ENCODE measurements at places on chromosomes 3 and 15.

- H3K36me3 ChIP-seq: no peaks in the 10 kb centered on the region
- H3K4me3 ChIP-seq: no peak overlapping the region
- no peak overlapping the region for H3K27ac ChIP-seq
- H3K4me1 ChIP-seq: no peaks in the 10 kb centered on the region
Observed at GRCh38 chr3:139988472-139989156, 53.6 kb downstream of the CLSTN2 start.

GRCh38 chr15:27059610-27060202 is 88.7 kb downstream of the GABRG3 start:
- H3K4me1 ChIP-seq: no peaks in the 10 kb centered on the region
- peak; percentile 90 for DNase-seq
- no peaks in the 10 kb centered on the region for H3K36me3 ChIP-seq
- H3K27me3 ChIP-seq: peaks cover 11% of the 10 kb centered on the region
- H3K27ac ChIP-seq: no peak overlapping the region

DNA sequence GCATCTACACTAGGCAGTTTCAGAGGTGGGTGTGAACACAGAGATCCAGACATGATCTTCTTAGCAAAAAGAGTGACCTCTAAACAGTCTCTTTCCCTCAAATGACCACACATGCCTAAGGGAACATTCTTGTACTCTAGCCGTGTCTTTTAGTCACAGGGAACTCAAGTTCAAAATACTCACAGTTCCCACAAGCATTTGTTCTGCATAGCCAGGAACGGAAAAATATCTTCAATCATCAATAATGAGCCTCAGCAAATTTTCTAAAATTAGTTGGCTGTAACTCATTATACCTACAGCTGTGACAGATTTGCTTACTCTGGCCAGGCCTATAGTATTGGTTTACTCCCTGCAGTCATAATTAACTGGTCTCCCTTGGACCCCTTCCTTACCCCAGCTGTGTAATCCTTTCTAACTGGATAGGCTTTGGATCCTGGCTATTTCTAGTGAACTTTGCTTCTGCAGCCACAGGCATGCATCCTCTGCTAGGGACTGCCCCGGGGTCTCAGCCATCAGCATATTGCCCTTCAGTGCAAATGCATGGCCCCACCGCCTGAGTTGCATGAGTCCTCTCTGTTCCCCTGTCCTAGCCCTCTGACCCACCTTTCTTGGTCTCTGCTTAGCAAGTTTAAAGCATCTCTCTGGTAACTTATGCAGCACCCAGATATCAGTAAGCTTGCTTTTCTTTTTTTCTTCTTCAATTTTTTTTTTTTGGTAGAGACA is 56.0 kb upstream of the HACD2 start:
- no peak overlapping the region for H3K27ac ChIP-seq
- no peaks in the 10 kb centered on the region for H3K27me3 ChIP-seq
- no peaks in the 10 kb centered on the region for H3K36me3 ChIP-seq
- no peak overlapping the region for H3K4me3 ChIP-seq

DNA sequence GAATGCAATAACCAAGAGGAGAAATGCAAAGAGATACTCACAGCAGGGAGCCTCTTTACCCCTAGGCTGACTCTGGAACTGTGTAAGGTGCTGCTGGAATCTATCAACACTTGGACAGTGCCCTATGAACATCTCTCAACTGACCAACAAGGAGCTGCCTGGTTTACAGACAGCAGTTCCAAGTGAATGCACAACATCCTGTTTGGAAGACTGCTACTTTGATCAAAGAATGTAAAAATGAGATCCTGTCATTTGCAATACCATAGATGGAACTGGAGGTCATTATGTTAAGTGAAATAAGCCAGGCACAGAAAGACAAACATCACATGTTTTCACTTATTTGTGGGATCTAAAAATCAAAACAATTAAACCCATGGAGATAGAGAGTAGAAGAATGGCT is 136.3 kb downstream of the IMPG2 start:
- no peak overlapping the region for H3K27ac ChIP-seq
- H3K27me3 ChIP-seq: no peaks in the 10 kb centered on the region
- no peak overlapping the region for H3K4me3 ChIP-seq
- no peaks in the 10 kb centered on the region for H3K4me1 ChIP-seq
- H3K36me3 ChIP-seq: no peaks in the 10 kb centered on the region

DNA sequence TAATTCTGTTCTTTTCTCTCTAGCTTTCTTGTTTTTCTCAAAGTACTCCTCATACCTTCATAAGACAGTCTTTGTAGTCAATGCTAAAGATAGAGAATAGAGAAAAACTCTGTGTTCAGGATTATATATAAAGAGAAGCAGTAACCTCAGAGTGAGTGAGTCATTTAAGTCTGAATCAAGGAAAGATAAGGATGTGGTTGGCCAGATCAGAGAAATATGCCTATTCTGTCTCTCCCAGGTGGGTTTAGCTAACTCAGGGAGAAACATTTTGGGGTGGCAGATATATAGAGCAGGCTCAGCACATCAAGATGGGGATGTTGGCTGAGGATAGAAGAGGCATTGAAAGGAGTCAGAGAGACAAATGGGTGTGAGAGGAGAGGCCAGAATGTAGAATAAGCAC is 31.4 kb downstream of the GTF2E1 start:
- H3K27ac ChIP-seq: no peak overlapping the region
- no peaks in the 10 kb centered on the region for H3K4me1 ChIP-seq
- no peaks in the 10 kb centered on the region for H3K27me3 ChIP-seq
- no peak overlapping the region for H3K4me3 ChIP-seq
- peaks cover 51% of the 10 kb centered on the region for H3K36me3 ChIP-seq

DNA sequence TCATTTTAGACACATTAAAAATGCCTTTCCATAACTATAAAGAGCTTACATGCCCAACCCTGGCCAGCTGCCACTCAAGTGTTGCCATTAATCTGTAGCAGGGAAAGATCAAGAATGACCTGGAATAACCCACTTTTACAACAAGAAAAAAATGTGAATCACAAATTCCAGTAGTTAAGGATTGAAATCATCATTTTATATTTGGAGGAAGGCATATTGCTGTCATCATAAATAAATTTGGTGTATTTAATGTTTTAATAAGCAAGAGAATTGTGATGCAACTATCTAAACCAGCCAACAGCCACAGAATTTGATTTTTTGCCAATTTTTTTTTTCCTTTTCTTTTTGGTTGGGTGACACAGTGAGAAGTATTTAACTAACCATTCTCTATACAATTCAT is 240.0 kb upstream of the SEMA6D start:
- H3K27ac ChIP-seq: no peak overlapping the region
- DNase-seq: no peak
- H3K27me3 ChIP-seq: no peaks in the 10 kb centered on the region
- H3K4me3 ChIP-seq: no peak overlapping the region
- no peaks in the 10 kb centered on the region for H3K4me1 ChIP-seq

DNA sequence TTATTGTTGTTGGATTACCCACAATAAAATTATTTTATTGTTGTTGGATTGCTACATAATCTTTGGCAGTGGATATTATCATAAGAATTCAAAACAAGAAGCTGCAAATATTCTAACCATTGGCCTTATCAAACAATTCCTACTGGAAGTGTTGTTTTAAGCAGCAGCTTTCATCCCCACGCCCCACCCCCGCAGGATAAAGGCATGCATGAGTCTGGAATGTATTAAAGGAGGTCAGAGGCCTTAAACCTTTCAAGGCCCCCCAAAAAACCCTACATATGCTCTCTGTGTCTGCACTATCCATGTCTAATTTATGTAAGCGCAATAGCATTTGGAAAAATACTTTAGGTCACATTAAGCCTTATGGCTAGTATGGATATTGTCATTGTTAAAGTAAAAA is 23.1 kb downstream of the P3H2 start:
- no peak overlapping the region for H3K27ac ChIP-seq
- peaks cover 13% of the 10 kb centered on the region for H3K4me1 ChIP-seq
- H3K4me3 ChIP-seq: peak overlapping the region; percentile 4
- no peaks in the 10 kb centered on the region for H3K27me3 ChIP-seq

DNA sequence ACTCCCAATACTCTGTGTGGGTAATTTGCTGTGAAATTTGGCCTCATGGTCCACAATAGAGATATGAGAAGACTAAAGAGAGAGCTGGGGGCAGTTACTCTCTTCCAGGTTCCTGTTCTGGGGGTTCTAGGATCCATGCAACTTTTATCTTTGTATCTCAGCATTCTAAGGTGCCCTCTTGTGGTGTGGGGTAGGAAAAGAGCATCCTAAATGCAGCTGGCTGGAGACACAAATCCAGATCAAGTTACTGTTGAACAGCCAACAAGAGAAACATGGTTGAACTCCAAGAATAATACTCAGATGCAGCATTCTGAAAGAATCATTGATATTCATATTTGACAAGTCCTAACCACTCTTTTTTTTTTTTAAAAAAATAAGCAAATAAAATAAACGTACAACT is 238.2 kb downstream of the GREM1 start:
- H3K4me3 ChIP-seq: no peak overlapping the region
- H3K27me3 ChIP-seq: no peaks in the 10 kb centered on the region
- H3K4me1 ChIP-seq: no peaks in the 10 kb centered on the region
- no peak overlapping the region for H3K27ac ChIP-seq

DNA sequence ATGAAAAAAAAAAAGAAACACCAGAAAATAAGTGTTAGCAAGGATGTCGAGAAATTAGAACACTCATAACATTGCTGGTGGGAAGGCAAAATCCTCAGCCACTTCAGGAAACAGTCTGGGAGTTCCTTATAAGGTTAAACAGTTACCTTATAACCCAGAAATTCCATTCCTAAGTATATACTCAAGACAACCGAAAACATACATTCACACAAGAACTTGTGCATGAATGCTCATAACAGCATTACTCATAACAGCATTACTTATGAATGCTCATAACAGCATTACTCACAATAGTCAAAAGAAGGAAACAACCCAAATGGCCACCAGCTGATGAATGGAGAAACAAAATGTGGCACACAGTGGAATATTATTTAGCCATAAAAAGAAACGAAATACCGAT is 34.8 kb upstream of the DCP1A start:
- H3K27me3 ChIP-seq: no peaks in the 10 kb centered on the region
- H3K36me3 ChIP-seq: no peaks in the 10 kb centered on the region
- no peak overlapping the region for H3K27ac ChIP-seq
- H3K4me3 ChIP-seq: no peak overlapping the region

GRCh38 chr15:89197503-89197971 is 23.8 kb downstream of the RLBP1 start:
- H3K27ac ChIP-seq: peak overlapping the region; percentile 94
- H3K36me3 ChIP-seq: peaks cover 14% of the 10 kb centered on the region
- peak overlapping the region; percentile 68 for H3K4me3 ChIP-seq
- H3K27me3 ChIP-seq: no peaks in the 10 kb centered on the region
- peak; percentile 81 for DNase-seq

- H3K4me3 ChIP-seq: no peak overlapping the region
- no peak overlapping the region for H3K27ac ChIP-seq
- no peak for DNase-seq
- peaks cover 86% of the 10 kb centered on the region for H3K36me3 ChIP-seq
Observed at GRCh38 chr15:39586387-39587095, 5.7 kb downstream of the THBS1 start.

DNA sequence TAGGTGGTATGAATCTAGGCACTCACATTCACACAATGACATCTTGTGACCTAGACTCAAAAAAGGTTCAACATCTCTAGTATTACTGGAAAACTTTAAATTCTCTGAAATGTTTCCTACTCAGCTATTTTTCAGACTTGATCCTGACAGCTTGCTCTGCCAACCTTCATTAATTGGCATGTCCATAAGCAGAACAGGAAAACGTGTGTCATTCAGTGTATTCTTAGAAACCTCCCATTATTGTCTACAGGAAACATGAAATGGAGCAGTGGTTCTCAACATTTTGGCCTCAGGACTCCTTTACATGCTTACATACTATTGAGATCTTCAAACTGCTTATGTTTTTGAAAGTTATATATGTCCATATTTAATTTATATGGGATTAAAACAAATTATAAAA is 363.2 kb downstream of the NAALADL2 start:
- no peak overlapping the region for H3K27ac ChIP-seq
- no peaks in the 10 kb centered on the region for H3K27me3 ChIP-seq
- H3K4me3 ChIP-seq: no peak overlapping the region
- H3K4me1 ChIP-seq: no peaks in the 10 kb centered on the region
- DNase-seq: no peak

- H3K27ac ChIP-seq: no peak overlapping the region
- no peak for DNase-seq
- no peaks in the 10 kb centered on the region for H3K27me3 ChIP-seq
- H3K4me1 ChIP-seq: no peaks in the 10 kb centered on the region
- no peaks in the 10 kb centered on the region for H3K36me3 ChIP-seq
Observed at GRCh38 chr3:124660599-124660998, 69.7 kb upstream of the UMPS start.

GRCh38 chr3:169980055-169980454 is 13.4 kb downstream of the SEC62 start:
- no peaks in the 10 kb centered on the region for H3K27me3 ChIP-seq
- no peak overlapping the region for H3K4me3 ChIP-seq
- H3K27ac ChIP-seq: no peak overlapping the region
- H3K36me3 ChIP-seq: peaks cover 95% of the 10 kb centered on the region
- no peaks in the 10 kb centered on the region for H3K4me1 ChIP-seq

DNA sequence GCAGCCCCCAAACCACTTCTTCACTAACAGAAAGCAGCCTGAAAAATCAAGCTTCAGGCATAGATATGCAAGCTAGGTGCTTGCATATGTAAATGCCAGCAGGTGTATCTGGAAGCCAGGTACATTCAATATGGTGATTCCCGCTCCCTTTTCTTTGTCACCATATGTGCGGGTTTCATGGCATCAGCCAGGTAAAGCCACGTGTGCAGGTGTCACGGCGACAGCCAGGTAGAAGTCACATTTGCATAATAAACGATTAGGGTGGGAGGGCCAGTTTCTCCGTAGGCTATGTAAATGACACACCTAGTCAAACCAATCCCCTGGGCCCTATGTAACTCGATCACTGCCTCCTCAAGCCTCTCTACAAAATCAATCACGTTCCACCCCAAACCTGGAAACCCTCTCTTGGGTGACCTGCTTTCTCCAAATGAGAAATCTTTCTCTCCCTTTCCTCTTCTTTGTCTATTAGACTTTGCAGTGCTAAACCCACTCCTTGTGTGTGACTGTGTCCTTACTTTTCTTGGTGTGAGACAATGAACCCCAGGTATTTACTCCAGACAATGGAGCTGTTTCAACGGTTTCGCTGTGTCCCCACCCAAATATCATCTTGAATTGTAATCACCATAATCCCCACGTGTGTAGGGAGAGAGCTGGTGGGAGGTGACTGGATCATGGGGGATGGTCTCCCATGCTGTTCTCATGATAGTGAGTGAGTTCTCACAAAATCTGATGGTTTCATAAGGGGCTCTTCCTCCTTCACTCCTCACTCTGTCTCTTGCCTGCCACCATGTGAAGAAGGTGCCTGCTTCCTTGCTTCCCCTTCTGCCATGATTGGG is 44.6 kb downstream of the ONECUT1 start:
- no peaks in the 10 kb centered on the region for H3K36me3 ChIP-seq
- no peaks in the 10 kb centered on the region for H3K4me1 ChIP-seq
- H3K27me3 ChIP-seq: no peaks in the 10 kb centered on the region

GRCh38 chr15:50262533-50262932 is 3.0 kb downstream of the HDC start:
- H3K27ac ChIP-seq: no peak overlapping the region
- no peak overlapping the region for H3K4me3 ChIP-seq
- H3K4me1 ChIP-seq: peaks cover 7% of the 10 kb centered on the region
- H3K27me3 ChIP-seq: peaks cover 14% of the 10 kb centered on the region
- no peaks in the 10 kb centered on the region for H3K36me3 ChIP-seq

Measured in endodermal cell (in vitro differentiated cells).